Muscle of leg (tissue), 16 donors: ENCODE measurements at places on chromosomes 11 and 22.

DNA sequence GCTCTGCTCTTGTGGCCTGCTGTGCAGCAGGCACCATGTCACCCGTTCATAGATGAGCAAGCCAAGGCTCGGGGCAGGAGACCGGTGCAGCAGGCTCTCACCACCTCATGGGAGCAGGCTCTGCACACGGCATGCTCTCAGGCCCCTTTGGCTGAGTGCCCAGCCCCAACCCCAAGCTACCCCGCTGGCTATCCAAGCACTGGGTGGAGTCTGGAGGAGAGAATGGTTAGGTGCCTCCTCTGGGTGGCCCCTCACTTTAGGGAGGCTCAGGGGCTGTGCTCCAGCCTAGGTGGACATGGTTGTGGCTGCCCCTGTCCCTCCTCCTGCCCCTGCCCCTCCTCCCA is 199.9 kb downstream of the IGLL1 start:
- peaks cover 18% of the 10 kb centered on the region for H3K4me1 ChIP-seq
- H3K27me3 ChIP-seq: no peaks in the 10 kb centered on the region
- H3K27ac ChIP-seq: no peak overlapping the region
- H3K36me3 ChIP-seq: no peaks in the 10 kb centered on the region

GRCh38 chr11:69416762-69417698 is 64.4 kb upstream of the LINC01488 start:
- peak; percentile 79 for DNase-seq
- peak overlapping the region; percentile 84 for H3K27ac ChIP-seq
- H3K36me3 ChIP-seq: no peaks in the 10 kb centered on the region
- H3K4me1 ChIP-seq: peaks cover 46% of the 10 kb centered on the region

- H3K36me3 ChIP-seq: no peaks in the 10 kb centered on the region
- H3K27ac ChIP-seq: peak overlapping the region; percentile 98
- no peaks in the 10 kb centered on the region for H3K27me3 ChIP-seq
- peak overlapping the region; percentile 48 for H3K4me3 ChIP-seq
These were observed 74.2 kb upstream of the ZBED5 start for GRCh38 chr11:10931761-10932670.

DNA sequence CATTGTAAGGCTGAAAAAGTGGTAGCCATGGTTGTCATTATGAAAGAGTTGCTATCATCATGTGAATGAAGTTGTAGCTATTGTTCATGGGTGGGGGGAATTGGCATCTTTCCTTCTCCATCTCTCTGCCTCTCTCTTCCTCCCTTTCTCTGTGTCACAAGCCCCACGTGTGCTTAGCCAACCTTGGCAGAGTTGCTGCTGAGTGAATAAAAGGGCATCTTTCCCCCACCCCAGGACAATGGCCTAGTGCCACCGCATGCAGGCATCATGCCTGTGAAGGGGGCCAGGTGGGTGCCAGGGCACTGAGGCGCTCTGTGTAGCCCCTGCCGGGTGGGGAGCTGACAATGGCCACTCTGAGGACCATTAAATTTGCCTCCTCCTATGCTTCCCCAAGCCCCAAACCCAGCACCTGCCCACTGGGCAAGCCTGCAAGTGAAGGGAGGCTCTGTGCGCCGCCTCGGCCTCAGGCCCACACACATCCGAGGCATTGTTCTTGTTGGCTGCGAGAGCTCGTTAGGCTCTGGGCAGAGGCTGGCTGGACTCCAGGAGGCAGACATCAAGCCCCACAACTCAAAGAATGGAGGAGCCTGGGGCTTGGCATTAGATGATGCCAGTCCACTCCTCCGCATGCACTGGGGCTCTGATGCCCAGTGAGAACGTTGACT is 103.9 kb downstream of the SEZ6L start:
- DNase-seq: no peak
- no peaks in the 10 kb centered on the region for H3K4me1 ChIP-seq
- H3K27me3 ChIP-seq: peaks cover 6% of the 10 kb centered on the region
- H3K36me3 ChIP-seq: no peaks in the 10 kb centered on the region
- no peak overlapping the region for H3K27ac ChIP-seq

- H3K4me3 ChIP-seq: no peak overlapping the region
- no peak for DNase-seq
- H3K27ac ChIP-seq: no peak overlapping the region
- no peaks in the 10 kb centered on the region for H3K4me1 ChIP-seq
- H3K27me3 ChIP-seq: peaks cover 13% of the 10 kb centered on the region
These were observed 804.4 kb downstream of the BRD1 start for GRCh38 chr22:49023161-49023878.

DNA sequence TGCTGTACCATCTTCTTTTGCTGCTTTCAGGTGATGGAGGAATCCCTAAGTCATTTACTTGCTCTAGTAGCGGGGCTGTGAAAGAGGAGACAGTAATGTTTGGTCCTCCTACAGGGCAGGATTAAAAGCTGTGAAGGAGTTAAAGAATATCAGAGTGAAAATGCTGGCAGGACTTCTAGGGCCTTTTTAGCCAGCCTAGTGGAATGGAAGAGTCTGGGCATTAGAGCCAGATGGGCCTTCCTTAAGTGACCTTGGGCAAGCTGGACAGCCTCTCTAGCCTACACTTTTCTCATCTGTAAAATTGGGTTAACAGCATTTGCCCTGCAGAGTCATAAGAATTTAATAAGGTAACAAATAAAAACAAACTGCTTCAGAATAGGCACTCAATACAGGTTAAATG is 114.7 kb downstream of the RBFOX2 start:
- H3K27ac ChIP-seq: peak overlapping the region; percentile 94
- no peak overlapping the region for H3K4me3 ChIP-seq
- H3K4me1 ChIP-seq: peaks cover 41% of the 10 kb centered on the region
- no peaks in the 10 kb centered on the region for H3K27me3 ChIP-seq

- H3K27me3 ChIP-seq: peaks cover 10% of the 10 kb centered on the region
- no peak overlapping the region for H3K27ac ChIP-seq
- H3K36me3 ChIP-seq: no peaks in the 10 kb centered on the region
- H3K4me3 ChIP-seq: no peak overlapping the region
- H3K4me1 ChIP-seq: peaks cover 23% of the 10 kb centered on the region
These were observed 296.3 kb downstream of the BRD1 start for GRCh38 chr22:49531368-49531791.

GRCh38 chr11:68594123-68594522 is 90.2 kb upstream of the GAL start:
- no peak overlapping the region for H3K4me3 ChIP-seq
- no peaks in the 10 kb centered on the region for H3K4me1 ChIP-seq
- H3K36me3 ChIP-seq: peaks cover 64% of the 10 kb centered on the region
- no peak overlapping the region for H3K27ac ChIP-seq
- no peaks in the 10 kb centered on the region for H3K27me3 ChIP-seq
- no peak for DNase-seq

GRCh38 chr11:86148345-86148747 is 79.5 kb upstream of the PICALM start:
- no peak overlapping the region for H3K4me3 ChIP-seq
- H3K36me3 ChIP-seq: no peaks in the 10 kb centered on the region
- DNase-seq: no peak
- peaks cover 20% of the 10 kb centered on the region for H3K4me1 ChIP-seq
- no peaks in the 10 kb centered on the region for H3K27me3 ChIP-seq
- H3K27ac ChIP-seq: no peak overlapping the region

GRCh38 chr11:93614173-93614722 is 47.2 kb upstream of the CEP295 start:
- H3K4me3 ChIP-seq: no peak overlapping the region
- DNase-seq: no peak
- H3K27me3 ChIP-seq: no peaks in the 10 kb centered on the region
- H3K27ac ChIP-seq: no peak overlapping the region
- H3K36me3 ChIP-seq: no peaks in the 10 kb centered on the region
- no peaks in the 10 kb centered on the region for H3K4me1 ChIP-seq

- DNase-seq: no peak
- H3K27ac ChIP-seq: no peak overlapping the region
These were observed 36.6 kb downstream of the RPUSD4 start for GRCh38 chr11:126174816-126175215.

DNA sequence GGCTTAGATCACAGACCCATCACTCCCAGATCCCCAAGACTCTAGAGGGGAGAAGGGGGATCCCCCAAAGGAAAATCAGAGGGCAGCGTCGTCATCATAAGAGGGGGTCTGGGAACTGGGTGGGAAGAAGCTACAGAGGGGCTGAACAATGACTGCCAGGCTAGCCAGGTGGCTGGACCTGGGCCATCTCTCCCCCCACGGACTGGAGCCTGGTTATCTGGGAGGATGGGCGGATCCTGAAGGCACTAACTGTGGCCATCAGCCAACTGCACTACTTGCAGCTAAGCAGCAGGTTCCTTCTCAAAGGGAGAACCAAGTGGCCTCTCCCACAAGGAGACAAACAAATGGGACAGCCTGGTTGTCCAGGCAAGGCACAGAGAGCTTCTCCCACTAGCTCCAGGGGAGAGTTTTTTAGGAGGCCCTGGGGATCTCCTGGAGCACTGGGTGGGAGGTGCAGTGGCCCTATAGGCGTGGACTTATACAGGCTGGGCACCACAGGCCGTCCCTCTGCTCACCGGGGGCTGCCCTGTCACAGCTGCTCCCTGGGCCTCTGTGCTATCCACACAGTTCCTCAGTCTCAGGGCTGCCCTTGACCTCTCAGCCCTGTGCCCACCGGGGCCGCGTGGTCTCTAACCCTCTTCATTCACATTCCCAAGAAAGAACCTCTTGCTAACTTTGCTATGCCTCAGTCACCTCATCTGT is 15.4 kb downstream of the P2RY6 start:
- peaks cover 32% of the 10 kb centered on the region for H3K4me1 ChIP-seq
- no peaks in the 10 kb centered on the region for H3K36me3 ChIP-seq
